ENCODE measurements at places on chromosomes 2 and 18.

GRCh38 chr2:85694052-85695025, at the start of gene GNLY:
Gene GNLY (plus strand): TSS chr2:85694358. CDS start chr2:85694419, 61 bp downstream.
- no peak for DNase-seq

DNA sequence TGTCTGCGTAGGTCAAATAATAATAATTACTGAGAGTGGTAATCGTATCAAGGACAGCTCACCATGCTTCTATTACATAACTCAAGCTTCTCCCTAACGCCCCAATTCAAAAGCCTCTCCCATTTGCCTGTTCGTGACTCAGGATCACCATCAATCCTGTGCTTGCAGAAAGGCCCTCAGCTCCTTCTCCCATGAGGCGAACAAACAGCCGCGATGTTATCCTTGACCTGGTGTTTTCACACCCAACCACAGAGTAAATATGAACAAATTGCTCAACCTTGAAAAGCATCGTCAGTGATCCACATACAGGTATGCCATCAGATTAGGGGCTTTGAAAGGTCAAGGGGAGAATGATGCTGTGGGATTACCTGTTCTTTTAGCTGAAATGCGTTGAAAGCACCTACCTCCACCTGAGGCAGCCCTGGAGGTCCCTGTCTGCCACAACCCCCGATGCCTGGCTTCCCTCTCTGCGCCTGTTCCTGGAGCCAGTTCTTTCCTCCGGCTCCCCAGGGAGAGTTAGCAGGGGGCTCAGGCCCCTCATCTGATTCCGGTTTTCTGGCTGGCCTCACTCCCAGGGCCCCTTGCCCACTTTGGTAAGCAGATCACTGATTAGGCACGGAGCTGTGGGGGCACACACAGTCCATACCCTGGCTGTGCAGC, 39.1 kb upstream of the ODC1 start:
- no peak for DNase-seq

- no peak for DNase-seq
These were observed 266.0 kb downstream of the SH3BP4 start for GRCh38 chr2:235217846-235218245.

DNA sequence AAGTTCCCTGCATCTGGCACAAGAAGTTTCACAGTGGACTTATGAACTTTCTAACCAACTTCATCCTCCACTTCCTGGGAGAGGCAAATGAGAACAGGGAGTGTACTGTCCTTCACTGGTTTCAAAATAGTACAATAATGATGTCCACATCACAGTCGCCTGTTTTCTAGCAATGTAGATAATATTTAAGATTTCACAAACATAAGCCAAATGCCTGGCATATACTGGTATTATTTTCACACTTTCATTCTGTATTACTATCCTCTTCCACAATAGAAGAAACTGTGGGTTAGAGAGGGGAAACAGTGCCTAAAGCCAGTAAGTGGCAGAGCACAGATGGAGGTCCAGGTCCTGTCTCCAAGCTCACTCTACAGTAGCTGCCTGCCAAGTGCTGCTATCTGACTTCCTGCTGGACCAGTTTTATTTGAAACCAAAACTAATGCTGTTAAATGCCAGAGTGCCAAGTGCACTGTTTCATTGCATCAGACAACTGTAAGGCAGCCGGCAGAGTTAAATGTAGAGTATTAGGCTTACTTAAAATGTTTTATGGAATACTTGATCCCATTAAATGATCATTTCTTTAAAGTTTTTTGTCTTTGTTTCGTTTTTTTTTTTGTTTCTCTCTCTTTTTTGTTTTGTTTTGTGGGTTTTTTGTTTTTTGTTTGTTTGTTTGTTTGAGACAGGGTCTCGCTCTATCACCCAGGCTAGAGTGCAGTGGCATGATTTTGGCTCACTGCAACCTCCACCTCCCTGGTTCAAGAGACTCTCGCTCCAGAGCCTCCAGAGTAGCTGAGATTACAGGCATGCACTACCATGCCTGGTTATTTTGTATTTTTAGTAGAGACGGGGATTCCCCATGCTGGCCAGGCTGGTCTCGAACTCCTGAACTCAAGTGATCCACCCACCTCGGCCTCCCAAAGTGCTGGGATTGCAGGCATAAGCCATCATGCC, 15.1 kb downstream of the COBLL1 start:
- DNase-seq: no peak

DNA sequence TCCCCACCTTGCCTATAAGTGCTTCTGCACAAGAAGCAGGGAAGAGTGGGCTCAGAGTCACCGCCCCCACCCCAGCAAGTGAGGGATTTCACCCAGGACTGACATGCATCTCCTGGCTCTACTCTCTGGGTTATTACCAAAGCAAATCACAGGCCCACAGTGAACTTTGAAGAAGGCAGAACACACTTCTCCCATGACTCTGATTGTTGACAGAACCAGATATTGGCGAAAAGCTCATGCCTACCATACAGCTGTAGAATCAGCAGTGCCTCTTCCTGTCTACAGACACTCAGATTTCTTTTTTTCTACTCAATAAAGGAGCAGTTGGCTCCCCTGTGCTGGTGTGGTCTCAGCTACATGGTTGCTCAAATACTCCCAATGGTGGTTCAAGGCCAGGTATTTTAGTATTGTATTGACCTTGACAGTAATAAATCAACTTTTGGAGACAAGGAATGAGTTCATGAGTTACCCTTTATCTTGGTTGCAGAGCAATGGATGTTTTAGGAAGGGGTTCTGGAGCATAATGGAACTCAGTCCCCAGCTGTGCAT, 512.9 kb upstream of the ID2 start:
- no peak for DNase-seq

DNA sequence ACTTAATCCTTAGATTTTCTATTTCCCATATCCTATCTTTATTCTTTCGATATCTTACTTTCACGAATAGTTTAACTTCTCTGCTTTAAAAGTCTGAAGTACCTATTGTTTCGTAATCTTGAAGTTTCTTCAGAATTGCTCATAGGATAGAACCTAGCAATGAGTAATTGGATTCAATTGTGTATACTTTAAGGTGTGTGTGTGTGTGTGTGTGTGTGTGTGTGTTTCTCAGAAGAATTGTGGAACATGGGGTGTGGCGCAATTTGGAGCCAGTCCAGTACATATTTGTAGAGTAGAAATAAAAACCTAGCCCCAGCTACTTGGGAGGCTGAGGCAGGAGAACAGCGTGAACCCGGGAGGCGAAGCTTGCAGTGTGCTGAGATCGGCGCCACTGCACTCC, 897.6 kb downstream of the BCL11A start:
- no peak for DNase-seq
